ENCODE measurements at places on chromosomes 3 and 15. TPM values are rescaled to one million over a fixed set of nuclear protein-coding genes. Genes with fewer than 3 reads are reported as not detected.

LRRC49 gene
- 4.1 TPM for total RNA-seq

SNTN gene
- not detected for total RNA-seq

RAD54L2 gene
- total RNA-seq: 5.5 TPM

TBC1D23 gene
- 14.3 TPM for total RNA-seq

ZPLD1 gene
- not detected for total RNA-seq

DUOXA2 gene
- not detected for total RNA-seq

FAM107A gene
- total RNA-seq: 0.46 TPM

KNL1 gene
- total RNA-seq: 8.0 TPM

ATP13A5 gene
- total RNA-seq: not detected

ZMAT3 gene
- total RNA-seq: 6.8 TPM

IL12A gene
- total RNA-seq: 1.3 TPM

LMOD3 gene
- not detected for total RNA-seq

TMOD2 gene
- 1.4 TPM for total RNA-seq

ACOX2 gene
- total RNA-seq: 6.0 TPM

TM4SF18 gene
- total RNA-seq: 38.2 TPM

NPAP1 gene
- total RNA-seq: not detected

TRIM71 gene
- not detected for total RNA-seq

RMDN3 gene
- total RNA-seq: 23.8 TPM

SELENOT gene
- total RNA-seq: 93.8 TPM

C3orf20 gene
- total RNA-seq: 0.02 TPM
